Forelimb muscle (tissue), 1 donor: ENCODE measurements at places on chromosomes 16 and 17. TPM values are rescaled to one million over a fixed set of nuclear protein-coding genes. Genes with fewer than 3 reads are reported as not detected.

GRCh38 chr16:71693164-71693563 is 31.3 kb downstream of the PHLPP2 start:
- no peak for DNase-seq

DNA sequence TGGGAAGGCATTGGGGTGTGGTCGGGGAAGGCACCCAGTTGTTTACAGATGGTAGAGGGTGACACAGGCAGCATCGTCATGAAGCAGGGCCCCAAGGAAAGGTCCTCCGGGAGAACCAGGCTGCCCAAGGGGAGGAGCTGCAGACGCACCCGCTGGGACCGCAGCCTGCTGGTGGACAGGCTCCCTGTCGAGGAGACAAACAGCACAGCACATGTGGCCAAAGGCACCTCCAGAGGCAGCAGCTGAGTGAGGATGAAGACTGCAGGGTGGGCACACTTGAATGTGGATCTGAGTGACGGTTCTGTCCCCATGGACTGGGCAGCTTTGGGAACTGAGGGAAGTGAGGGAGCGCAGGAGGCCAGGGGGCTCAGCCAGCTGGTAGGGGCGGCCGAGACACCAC is 12.4 kb downstream of the CHMP1A start:
- no peak for DNase-seq

GRCh38 chr16:24396350-24397271 is 140.5 kb downstream of the CACNG3 start:
- DNase-seq = no peak

DNA sequence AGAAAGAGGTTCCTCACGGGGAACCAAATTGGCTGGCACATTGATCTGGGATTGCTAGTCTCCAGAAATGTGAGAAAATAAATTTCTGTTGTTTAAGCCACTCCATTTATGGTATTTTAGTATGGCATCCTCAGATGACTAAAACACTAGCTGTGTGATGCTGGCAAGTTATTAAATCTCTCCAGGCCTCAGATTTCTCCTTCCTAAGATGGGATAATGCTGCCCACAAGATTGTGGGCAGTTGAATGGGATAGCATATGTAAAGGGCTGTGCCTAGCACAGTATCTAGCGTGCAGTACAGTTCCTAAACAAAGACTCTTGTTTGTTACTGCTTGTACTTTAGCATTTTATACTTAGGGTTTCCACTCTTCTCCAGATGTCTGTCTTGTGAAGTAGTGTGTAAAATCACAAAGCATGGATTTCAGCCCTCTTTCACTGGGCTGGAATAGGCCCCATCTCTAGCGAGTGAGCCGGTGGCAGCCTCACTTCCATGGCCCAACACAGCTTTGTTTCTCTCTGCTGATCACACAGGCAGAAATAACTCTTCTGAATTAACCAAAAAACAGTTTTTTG is 38.2 kb upstream of the PHAF1 start:
- no peak for DNase-seq

DNA sequence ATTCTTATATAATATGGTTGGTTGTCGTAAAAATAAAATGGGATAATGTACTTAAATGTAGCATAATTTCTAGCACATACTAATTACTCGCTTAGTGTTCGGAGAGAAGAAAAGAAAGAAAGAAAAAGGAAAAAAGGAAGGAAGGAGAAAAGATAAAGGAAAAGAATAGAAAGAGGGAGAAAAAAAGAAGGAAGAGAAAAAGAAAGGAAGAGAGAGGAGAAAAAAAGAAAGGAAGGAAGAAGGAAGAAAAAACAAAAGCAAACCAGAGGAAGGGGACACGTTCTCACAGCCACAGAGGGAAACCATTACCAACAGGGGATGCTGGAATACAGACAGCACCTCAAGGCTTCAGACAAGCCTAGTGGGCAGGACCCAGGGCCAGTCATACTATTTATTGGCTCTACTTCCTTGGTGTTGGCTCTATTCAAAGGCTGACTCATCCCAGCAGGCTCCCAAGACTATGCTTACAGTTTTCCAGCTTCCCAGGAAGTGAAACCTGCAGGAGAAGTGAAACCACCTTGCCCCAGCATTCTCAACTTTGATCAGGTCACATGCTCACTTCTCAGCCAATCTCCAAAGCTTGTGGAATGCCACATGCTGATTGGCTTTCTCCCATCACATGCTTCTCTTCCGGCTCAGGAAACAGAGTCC is 273.5 kb upstream of the IRX5 start:
- DNase-seq = no peak

DNA sequence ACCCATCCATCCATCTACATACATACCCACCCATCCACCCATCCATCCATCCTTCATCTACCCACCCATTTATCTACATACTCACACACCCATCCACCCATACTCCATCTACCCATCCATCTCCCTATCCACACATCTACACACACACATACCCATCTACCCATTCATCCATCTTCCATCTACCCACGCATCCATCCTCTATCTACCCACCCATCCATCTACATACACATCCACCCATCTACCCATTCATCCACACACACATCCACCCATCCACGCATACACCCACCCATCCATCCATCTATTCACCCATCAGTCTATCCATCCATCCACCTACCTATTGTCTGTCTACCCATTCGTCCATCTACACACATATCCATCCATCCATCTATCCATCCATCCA is 227.8 kb downstream of the ZNF423 start:
- no peak for DNase-seq

- DNase-seq = no peak
Observed at GRCh38 chr16:86584726-86585721, 6.7 kb downstream of the FOXL1 start.

DNA sequence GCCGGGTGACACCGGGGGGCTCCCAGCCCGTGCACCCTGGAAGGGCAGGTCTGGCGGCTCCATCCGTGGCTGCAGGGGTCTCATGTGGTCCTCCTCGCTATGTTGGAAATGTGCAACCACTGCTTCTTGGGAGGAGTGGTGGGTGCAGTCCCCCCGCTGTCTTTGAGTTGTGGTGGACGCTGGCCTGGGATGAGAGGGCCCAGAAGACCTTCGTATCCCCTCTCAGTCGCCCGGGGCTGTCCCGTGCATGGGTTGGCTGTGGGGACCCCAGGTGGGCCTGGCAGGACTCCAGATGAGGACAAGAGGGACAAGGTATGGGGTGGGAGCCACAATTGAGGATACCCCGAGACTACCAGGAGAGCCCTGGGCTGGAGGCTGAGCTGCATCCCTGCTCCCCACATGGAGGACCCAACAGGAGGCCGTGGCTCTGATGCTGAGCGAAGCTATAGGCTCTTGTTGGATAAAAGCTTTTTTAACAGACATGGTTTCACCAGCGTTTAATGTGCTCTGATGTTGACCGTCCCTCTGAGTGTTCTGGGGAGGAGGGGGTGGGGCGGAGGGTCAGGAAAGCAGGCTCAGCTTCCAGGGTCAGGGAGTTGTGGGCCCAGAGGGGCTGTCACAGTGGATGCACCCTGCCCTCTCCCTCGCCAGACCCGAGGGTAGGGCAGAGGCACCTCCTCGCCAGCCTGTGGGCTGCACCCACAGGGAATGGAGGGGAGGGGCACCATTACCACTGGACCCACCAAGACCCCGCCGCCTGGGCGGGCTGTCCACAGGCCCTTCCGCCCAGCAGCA is 5.4 kb downstream of the SPATA2L start:
- DNase-seq = no peak

- no peak for DNase-seq
Observed at GRCh38 chr17:2082003-2082781, 27.3 kb downstream of the HIC1 start.

DNA sequence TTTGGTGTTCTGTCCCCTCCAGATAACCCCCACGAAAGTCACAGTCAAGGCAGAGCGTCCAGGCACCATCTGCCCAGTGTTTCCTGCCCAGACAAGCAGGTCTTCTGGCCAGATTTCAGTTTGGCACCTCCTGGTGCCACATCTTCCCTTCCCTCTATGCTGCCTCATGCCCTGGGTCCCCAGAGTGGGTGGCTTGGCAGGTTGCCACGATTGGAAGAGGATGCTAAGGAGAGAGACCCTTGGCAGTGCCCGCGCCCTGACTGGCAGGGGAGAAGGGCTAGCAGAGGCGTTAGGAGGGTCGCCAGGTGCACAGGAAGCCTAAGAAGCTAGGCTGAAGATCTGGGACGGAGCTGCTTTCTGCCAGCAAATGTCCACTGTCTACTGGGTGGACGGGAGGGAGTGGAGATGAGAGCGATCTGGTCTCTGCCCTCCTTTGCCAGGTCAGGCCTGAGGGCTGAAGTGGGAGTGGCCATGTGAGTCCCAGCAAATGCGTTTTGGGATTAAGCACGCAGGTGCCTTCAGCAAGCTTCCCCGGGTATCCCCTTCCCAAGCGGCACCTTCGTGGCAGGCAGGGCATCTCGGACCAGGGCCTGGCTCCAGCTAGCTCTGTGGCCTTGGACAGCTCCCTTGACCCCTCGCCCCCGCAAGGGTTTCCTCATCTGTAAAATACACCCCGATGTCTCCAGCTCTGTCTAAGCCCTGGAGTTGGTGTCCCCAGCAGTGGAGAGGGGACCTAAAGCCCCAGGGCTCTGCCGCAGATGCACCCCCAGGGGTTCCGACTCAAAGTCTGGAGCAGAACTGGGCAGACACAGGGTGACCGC is 13.4 kb upstream of the CD300A start:
- no peak for DNase-seq

DNA sequence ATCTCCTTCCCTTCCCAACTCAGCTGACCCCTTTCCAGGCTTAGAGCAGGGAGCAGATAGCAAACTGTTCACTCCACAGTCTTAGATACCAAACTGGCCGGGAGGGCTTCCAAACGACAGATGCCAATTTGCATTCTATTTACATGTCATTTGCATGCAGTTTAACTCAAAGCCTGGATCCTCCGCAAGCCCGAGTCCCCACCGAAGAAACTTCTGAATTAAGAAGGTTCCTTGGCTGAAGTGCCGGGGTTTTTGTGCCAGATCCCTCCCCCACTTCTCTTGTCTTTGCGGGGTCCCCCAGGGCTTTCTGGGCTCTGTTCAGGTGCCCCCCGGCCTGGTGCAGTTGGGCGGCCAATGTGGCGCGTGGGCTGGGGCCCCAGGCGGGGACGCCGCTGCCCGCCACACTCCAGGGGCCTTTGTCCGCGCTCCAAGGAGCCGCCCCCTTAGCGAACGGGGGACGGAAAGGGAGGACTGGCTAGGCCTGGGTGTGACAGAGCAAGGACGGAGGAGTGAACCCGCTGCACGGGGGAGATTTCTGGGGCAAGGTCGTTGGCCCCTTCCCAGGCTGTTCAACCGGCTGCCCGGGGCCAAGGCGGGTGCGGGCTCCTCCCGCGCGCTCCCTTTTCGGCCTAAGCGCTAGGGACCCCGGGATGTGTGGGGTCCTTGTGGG is 1.2 kb downstream of the GPRC5B start:
- DNase-seq = no peak

DNA sequence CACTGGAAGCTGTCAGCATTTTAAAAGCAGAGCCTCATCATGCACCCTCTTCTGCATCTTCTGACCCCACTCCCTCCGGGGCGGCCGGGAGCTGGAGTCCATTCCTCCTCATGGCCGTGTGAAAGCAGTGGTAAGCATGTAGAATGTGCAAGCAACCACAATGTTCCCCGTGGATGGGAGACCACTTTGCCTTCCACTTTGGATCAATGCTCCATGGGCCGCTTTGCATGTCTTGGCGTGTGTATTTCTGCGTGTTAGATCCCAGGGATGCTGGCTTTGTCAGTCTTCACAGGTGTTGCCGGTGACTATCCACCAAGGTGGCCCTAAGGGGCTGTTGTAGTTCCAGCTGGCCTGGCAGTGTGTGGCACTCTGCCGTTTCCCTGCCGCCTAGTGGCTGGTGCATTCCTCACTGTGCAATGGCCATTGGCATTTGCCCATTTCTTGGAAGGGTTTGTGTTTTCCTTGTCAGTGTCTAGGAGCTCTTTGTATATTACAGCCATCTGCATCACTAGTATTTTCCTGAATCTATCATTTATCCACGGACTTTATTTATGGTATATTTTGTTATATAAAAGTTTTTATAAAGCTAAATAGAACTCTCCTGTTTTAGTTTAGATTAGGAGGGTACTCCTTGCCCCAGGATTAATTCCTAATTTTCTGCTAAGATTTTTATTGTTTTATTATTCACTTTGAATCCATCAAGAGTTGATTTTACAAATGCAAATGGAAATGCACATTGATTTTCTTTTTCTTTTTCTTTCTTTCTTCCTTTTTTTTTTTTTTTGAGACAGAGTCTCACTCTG is 5.8 kb upstream of the ALDH3A1 start:
- no peak for DNase-seq

DNA sequence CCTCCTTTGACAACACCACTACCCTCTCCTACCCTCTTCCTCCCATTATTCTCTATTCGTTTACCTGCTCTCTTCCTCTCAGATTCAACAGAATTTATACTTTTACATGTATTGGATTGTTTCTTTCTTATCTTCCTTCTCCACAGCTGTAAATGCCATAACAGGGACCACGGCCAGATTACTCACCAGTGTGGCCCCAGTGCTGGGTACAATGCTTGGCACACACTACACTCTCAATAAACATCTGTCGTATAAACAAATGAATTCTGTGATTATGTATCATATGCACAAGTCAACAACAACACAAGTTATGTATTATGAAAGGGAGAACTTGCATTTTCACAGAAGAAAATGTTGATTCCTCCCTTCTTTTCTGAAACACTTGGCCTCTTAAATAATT is 20.0 kb downstream of the AARSD1 start:
- no peak for DNase-seq

DNA sequence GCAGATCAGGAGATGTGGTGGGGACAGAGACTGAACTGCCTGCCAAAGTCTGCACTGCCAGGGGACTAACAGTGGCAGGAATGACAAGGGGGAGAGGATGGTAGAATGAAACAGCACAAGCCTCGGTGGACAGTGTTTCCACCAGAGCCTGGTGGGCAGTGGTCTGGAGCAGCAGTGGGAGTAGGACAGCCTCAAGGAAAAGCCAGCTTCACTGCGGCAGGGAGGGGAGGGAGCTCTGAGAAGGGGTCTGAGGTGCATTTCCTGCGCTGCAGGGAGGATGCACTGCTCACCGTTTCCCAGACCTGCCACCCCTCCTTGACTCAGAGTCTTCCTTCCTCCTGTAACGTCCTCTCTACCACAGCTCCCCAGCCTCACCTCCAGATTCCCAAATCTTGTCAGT is 33.8 kb downstream of the MARCHF10 start:
- no peak for DNase-seq

DNA sequence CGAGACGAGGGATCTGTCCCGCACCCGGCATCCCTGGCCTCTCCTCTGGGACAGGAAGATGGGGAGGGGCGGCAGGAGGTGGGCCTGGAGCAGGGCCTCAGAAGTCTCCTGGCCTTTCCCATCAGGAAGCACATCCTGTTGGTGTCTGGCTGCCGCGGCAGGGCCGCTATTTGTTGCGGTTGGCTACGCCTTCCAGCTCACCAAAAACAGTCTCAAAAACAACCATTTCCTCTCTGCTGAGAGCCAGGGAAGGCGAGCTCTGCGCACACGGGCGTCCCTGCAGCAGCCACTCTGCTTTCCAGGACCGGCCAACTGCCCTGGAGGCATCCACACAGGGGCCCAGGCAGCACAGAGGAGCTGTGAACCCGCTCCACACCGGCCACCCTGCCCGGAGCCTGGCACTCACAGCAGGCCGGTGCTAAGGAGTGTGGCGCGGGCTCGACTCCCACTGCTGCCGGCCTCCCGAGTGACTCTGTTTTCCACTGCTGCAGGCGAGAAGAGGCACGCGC is at the start of gene TMEM204:
Gene TMEM204 (plus strand): TSS at position 224 of the 509 bp plus-strand sequence. CDS start 610 bp downstream, outside the sequence.
- peak; percentile 68 for DNase-seq

GRCh38 chr17:61672140-61672539 is 81.1 kb upstream of the NACA2 start:
- DNase-seq = no peak

Gene CHD9NB
- polyA plus RNA-seq = 2.7 TPM

Gene FTSJ3
- 36.5 TPM for polyA plus RNA-seq

Gene DOC2B
- 4.5 TPM for polyA plus RNA-seq

Gene C17orf100
- 3.0 TPM for polyA plus RNA-seq

Gene LITAFD
- polyA plus RNA-seq = not detected

Gene PPP1R27
- polyA plus RNA-seq = 90.6 TPM

Gene PHKB
- polyA plus RNA-seq = 59.6 TPM
